ENCODE measurements at places on chromosomes 6 and 20.

DNA sequence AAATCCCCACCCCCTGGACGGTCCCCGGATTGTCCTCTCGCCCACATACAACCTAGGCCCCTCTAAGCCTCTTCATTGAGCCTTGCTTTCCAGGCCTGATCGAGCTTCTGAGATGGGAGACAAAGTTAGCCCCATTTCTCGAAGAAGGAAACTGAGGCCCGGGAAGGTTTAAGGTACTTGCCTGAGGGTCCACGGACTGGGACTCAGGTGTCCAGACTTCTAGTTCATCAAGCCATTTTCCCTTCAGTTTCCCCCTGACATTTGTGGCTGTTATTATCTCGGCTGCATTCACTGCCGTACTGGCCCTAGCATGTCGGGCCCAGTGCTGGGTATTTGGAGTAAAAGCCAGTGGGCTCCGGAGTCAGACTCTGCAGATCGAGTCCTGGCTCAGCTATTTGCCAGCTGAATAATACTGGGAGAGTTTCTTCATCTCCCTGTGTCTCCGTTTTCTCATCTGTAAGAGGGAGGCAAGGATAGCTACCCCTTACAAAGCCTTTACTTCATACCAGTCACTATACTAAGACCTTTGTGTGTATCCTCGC lies 633 bp downstream of the RPRD1B start:
- DNase-seq: no peak

- no peak for DNase-seq
Measured at GRCh38 chr6:24775520-24776058, 852 bp downstream of the GMNN start.

- DNase-seq: peak; percentile 72
Measured at GRCh38 chr6:170185175-170185978, 105.5 kb downstream of the DLL1 start.

GRCh38 chr6:7256785-7257184 lies 56.2 kb downstream of the SSR1 start:
- no peak for DNase-seq

- peak; percentile 65 for DNase-seq
Measured at GRCh38 chr20:38835792-38836191, 30.3 kb downstream of the PPP1R16B start.

- no peak for DNase-seq
Measured at GRCh38 chr6:167093406-167093921, 29.4 kb upstream of the CCR6 start.

GRCh38 chr6:2944405-2945152 lies 26.8 kb downstream of the SERPINB6 start:
- DNase-seq: no peak

DNA sequence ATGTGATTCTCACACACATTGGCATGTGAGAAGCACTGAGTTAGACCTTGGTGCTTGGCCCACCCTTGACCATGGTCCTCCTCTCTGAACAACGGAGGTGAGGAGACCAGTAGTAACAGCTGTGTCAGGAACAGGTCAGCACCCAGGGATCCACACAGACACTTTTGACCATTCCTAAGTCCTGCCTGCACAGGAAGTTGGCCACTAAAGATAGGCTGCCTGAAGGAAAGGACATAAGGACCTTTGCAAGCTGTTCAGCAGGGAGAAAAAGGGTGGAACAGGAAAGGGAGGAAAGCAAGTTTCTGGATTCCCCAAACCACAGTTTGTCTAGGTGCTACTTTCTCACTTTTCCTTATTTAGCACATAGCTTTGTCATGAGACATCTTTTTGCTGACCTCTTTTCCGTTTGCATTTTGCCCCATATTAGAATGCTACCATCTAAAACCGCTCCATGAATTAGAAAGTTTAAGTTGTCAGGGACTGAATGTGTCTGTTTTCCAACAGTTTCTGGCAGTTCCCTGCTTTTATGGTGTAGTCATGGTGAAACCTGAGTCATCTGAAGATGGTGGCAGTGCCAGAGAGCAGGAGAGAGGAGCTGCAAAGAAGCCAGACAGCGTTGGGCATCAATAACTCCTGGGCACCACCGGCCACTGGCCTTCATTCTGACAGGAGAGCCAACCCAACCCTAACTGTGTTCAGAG lies 1.1 kb upstream of the CD109 start:
- DNase-seq: no peak

DNA sequence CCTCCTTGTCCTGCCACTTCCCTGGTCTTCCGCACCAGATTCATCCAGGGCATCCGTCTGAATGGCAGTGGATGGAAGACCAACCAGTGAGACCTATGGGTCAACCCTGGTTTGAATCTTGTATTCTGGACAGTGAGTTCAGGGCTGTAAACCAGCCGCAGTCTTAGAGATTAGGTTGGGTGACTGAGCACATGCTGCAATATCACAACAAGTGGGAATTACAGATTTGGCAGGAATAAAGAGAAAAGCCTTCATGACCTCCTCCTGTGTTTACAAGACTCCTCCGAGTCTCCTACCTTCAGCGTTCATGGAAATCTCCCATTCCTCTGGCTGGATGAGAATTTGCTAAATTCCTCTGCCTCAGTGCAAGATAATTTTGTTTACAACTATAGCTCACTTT lies 9.9 kb downstream of the ECI2 start:
- no peak for DNase-seq

DNA sequence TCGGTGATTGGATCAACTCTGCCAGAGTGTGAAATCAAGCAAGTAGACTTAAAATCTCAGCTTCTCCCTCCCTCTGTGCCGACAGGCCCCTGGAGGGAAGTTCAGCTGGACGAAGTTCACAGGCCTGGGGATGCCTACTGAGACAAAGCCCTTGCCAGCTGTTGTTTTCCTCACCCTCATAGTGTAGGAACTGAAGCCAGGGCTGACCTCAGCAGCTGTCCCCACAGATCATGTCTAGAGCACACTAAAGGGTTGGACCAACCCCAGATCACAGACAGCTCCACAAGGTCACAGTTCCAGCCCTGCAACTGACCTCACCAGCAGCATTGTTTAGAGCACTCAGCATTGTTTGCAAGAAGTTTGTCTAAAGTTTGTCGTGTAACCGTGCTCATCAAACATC lies 261.9 kb upstream of the ECI2 start:
- DNase-seq: no peak

DNA sequence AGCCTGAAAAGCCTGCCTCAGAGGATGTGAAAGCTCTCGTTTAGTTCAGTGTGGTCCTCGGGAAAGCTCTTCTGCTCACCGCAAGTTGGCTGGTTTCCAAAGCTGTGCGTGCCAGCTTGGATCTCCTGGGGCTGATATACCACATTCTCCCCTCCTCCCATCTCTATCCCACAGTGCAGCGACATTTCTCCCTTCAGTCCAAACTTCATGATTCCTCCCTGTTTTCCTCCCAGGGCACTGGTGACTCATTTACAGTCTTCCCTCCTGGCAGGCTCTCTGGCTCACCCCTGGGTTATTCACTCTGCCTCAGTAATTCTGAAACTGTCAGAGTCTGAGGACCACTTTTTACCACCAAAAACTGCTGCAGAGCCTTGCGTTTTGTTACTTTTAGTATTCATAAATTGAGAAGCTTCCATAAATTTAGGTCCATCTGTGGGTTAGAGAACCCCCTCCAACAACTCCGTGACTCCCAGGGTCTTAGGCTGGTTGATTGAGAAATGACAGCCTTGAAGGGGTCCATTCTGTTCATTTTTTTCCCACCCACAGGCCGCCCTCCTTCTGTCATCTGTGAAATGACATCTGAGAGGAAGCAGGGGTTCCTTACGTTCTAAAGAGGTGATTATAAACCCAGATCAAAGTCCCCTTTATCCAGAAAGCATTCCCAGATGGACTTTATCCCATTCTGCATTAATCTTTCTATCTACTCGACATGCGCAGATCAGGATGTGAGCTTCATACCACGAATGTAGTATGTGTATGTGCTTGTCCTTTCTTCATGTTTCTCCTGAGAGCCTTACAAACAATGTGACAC lies 6.1 kb downstream of the TRIM10 start:
- DNase-seq: no peak

GRCh38 chr6:137823826-137824555 lies 43.1 kb upstream of the TNFAIP3 start:
- no peak for DNase-seq

DNA sequence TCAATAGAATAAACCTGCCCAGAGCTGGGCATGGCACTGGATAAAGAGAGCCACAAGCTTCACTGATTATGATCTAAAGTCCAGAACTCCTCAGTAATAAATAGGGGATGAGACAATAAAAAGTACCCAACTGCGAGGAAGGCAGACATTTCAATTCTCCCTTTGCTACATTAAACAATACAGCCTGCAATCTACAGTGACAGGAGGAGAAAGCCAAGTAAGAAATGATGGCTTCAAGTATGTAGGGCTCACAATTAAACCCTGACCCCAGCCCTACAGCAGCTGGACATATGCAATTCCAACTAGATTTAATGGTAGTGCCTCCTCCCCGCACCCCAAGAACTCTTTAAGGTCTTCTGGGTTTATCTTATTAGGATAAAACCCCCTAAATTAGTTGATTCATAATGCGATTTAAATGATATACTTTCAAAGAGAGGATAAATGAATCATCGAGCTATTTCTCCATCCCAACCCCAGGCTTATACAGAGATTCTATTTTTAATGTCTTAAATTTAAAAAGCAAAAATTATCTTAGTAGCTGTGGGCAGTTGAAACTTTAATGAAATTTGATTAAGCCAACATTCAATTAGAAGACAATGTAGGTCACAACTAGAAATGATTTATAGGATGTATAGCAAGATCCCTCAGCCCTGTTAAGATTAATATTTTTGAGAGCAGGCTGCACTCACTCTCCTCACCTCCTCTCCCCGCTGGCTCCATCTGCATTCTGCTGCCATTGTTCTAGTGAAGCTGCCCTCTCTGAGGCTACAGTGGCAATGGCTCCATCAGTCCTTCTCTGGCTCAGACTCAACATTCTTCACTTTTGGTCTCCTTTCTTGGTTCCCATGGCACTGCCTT lies 57.1 kb downstream of the OGFRL1 start:
- no peak for DNase-seq

- DNase-seq: no peak
Measured at GRCh38 chr6:52641388-52641787, 29.5 kb upstream of the TMEM14A start.

DNA sequence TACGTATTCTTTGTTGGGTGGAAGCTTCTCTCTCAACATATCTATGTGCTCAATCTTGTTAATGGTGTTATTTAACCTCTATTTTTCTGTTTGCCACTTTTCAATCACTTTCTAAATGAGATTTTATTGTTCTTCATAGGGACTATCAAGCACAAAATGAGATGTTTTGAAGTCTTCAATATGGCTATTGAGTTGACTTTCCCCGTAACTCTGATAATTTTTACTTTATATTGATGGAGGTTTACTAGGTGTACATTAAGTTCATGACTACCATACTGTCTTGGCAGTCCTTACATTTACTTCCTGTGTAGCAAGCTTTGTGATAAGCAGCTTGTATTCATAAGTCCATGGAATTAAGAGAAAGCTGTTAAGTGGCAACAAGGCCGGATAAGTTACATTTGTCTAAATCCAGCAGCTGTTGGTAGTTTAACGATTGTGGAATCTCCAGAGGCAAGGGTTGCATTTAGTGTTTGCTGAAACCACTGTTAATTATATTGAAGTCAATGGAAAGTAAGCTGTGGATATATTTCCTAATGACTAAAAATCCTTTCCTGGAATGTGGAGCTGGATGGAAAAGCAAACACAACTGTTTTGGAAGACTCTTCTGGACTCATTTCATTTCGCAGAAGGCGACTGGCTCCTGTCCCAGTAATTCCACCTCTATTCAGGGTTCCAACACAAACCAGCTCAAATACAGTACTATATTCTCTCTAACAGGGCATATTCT lies 57.3 kb upstream of the SMIM29 start:
- no peak for DNase-seq

DNA sequence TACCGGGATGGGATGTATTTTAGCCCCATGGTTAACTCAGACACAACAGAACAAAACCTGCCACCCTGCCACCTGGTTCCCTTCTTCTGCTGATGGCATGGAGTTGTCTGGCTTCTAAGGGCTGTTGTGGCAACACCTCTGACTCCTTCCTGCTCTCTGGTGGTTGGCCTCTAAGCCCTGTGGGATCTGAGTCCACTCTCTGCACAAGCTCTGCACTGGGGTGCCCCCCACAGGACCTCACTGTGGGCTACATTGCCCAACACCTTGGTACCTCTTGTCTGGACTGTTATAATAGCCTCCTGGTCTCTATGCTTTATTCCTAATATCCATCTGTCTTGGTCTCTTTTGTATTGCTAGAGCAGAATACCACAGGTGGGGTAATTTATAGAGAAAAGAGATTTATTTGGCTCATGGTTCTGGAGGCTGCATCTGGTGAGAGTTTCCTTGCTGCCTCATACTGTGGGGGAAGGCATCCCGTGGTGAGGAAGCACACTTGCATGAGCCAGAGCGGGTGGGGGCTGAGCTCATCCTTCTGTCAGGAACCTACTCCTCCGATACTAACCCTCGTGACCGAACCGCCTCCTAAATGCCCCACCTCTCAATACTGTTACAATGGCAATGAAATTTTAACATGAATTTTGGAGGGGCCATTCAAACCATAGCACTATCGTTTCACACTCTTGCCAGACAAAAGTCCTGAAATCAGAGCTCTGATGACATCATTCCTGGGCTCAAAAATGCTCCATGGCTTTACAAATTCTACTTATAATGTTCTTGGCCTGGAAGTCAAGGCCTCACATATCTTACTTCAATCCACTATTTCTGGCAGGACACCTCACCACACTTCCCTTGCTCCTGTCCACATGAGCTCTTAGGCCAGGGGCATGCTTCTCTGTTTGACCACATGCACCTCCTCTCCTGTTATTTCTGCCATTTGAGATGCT lies 127.2 kb downstream of the PAX1 start:
- DNase-seq: no peak

DNA sequence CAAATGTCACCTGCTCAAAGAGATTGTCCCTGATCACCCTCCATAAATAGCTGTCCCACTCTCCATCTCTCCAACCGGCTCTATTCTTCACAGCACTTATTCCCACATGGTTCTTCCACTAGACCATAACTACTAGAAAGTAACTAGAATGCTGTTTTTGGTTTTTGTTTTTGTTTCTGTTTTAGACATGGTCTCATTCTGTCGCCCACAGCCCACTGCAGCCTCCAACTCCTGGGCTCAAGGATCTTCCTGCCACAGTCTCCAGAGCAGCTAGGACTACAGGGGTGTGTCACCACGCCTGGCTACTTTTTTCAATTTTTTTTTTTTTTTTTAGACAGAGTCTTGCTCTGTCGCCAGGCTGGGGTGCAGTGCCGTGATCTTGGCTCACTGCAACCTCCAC lies 12.2 kb downstream of the MMP24 start:
- DNase-seq: no peak

DNA sequence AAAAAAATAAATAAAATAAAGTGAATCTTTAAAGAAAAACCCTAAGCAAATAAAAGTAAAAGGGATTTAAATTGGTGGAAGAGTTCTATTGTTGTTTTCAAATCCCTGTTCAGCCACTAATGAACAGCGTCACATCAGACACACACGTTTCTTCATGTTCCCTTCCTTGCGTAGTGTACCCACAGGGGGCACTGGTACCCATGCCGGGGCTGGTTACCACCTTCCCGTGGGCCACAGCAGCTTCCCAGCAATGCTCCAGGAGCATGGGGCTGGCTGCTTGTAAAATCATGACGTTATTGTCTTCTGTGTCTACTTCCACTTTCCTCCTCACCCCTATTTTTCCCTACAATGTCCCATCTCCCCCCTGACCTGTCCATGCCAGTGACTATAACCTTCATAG lies 988.7 kb downstream of the KIF16B start:
- DNase-seq: no peak

Measured in anterior cingulate cortex (tissue), 58 donors.